ENCODE measurements at places on chromosomes 6 and 20.

- DNase-seq = no peak
Observed at GRCh38 chr6:108732091-108732870, 115.9 kb upstream of the ARMC2 start.

GRCh38 chr6:128327890-128328289 is 192.5 kb downstream of the PTPRK start:
- DNase-seq = no peak

GRCh38 chr6:111499269-111499793 is 16.3 kb upstream of the REV3L start:
- DNase-seq = no peak

DNA sequence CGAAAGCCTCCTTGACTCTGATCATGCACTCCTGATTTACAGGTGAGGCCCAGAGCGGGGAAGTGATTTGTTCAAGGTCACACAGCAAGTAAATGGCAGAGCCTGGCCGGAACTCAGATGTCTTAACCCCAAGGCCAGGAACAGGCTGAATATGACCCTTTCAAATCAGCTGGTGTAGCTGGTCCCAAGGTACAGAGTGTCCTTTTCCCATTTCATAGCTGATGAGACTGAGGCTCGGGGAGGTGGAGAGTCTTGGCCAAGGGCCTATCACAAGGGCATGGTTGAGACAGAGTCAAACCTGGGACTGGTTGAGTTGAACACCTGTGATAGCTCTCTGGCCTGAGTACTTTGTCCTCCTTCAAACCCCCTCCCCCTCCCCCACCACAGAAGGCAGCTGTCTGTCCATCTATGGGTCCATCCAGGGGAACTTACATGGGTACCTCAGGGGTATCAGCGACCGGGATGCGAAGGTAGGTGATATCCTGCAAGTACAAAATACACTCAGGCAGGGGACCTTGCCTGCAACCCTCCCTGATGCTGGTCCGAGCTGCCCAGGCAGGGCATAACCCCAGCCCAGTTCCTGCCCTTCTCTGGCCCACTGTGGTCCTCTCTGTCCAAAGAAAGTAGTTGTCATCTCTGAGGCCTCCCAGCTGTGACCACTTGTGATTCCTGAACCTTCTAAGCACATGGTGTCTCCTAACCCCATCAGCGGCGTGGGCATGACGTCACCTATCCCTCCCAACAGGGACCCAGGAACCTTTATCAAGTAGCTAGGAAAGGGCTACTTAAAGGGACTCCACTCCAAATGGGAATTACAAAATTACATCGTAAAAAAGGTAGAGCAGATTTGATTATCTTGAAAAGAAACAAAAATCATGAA is 5.6 kb downstream of the DUSP15 start:
- DNase-seq = peak; percentile 11

GRCh38 chr6:159777240-159777904 is 12.0 kb downstream of the TCP1 start:
- DNase-seq = no peak

DNA sequence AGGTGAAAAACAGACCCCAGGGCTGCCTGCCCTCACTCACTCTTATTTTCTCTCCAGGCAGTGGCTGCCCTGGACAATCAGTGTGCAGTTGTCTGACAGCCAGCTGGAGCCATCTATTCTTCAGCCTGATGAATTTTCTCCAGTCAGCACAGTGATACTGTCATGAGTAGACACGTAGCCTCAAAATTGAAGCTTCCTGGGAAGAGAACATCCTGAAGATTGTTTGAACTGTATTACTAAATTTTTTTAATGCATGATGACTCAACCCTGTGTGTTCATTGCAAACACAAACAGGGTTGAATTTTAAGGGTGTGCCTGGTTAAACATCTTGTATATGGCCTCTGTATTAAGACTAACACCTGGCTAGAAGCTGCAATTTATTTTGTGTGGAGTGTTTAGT is 49.8 kb upstream of the STXBP5 start:
- no peak for DNase-seq

- no peak for DNase-seq
Observed at GRCh38 chr20:17460119-17460518, 71.1 kb downstream of the BFSP1 start.

GRCh38 chr6:66556936-66557335 is 849.9 kb upstream of the EYS start:
- no peak for DNase-seq

DNA sequence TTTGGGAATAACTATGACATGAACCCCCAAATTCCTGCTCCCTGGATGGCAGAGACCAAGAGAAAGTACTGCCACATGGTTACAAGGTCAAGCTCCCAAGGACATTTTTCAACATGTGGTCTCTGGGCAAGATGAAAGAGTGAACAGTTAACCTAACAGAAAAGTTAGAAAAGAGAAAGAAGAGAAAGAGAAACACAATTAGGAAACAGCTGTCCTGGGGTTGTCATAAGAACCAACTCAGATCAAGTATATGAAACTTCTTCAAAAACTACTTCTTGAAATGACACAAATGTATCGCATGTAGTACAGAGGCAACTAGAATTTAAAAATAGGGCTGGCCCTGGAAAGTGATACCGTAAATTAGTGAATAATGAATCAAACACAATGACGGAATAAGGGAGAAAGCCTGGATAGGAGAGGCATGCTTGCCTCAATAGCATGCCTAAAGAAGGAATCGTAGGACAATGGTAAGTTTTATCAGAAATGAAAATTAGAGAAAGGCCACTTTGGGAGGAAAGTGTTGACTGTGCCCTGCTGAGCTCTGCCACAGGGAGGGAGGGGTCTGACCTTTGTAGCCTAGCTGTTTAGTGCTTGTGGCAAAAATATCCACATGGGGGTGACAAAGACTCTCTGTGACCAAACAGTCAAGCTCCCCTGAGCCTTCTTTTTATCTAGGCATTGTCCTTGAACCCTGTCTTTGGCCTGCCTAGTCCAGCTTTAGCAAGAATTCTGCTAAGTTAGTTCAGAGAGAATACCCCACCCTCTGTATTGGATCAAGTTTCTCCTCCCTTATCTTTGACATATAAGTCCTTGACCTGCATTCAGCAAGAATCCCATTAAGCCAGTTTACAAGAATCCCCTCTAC is 4.3 kb upstream of the DCBLD1 start:
- no peak for DNase-seq

- no peak for DNase-seq
Observed at GRCh38 chr6:159957071-159957673, 11.7 kb upstream of the IGF2R start.

DNA sequence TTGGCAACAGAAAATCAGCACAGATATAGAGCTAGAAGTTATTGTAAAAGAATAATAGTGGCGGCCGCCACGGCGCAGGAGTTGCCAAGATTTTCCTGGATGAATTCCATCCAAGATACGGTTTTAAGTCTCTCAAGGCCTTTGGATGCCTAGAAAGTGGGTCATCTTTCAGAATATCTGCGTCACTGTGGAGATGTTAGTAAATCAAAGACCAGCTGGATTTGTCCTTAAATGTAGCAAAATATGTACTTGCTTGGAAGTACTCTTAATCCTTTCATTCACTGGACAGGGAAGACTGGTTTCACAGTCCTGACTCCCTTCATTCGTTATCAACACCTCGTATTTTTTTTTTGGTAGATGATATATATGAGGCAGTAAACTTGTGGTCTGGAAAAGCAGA is 83.0 kb downstream of the SLC22A3 start:
- peak; percentile 87 for DNase-seq

DNA sequence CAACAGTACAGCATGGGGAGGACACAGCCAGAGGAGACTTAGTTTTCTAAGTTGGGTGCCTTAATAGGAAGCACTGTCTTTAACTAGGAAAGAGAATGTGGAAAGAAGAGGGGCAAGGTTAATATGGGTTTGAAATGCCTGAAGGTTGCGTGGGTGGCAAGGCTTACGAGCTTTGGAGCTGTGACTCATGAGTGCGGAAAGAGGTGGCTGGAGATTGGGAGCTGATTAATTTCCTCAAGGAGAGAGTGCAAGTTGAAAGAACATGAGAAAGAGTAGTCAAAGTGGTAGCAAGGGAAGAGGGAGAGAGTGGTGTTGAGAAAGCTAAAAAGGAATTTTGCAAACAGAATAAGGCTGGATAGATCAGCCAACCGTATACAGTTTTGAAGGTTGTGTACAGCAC is 315.1 kb upstream of the PRND start:
- DNase-seq = no peak

- DNase-seq = no peak
Observed at GRCh38 chr20:45087097-45087790, 13.7 kb downstream of the KCNS1 start.

- DNase-seq = peak; percentile 66
Observed at GRCh38 chr6:159788753-159789376, 537 bp downstream of the TCP1 start.

DNA sequence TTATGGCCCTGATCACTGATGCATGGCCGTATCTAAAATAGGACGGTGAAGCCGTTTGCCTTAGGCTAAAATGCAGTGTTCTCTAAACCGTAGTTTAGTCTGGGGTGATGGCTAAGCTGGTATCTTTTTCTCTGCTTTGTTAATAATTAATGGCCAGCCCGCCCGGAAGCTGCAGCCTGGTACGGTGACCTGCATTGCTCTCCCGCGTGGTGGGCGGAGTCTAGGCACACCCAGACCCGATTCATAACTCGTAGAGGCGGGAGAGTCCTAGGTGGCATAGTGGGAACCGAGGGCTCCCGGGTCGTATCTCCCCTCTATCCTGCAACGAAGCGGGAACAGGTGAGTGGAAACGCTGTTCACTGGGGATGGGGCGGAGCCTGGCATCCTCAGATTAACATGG is 5.5 kb downstream of the CDH4 start:
- no peak for DNase-seq

DNA sequence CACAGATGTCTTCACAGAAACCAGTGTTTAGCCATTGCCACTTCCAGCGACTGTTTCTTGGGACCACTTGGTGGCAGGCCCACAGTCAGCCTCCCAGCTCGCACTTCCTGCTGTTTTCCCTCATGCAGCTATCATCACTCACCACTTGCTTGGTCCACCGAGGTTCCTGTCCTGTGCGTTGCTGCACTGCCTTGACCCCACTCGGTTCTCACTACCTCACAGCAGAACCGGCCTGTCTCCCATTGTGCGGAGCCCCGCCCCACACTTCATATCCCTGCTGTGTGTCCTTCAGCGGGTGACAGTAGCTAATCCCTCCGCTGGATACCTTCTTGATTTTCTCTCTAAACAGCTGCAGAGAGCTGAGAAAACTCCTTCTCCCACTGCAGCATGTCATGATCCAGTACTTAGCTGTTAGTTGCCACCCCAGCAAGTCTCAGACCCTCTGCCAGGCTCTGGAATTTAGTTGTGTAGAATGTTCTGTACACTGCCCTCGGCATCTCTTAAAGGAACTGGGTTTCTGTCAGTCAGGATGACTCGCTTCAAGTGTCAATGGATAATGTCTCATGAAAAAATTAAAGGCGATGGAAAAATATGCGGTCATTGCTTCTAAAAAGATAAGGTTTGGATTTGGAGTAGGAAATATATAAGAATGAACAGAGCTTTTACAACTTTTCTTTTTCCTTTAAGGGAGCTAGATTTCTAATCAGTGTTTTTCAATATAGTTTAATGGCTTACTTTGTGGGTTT is 208.0 kb downstream of the FARS2 start:
- no peak for DNase-seq

DNA sequence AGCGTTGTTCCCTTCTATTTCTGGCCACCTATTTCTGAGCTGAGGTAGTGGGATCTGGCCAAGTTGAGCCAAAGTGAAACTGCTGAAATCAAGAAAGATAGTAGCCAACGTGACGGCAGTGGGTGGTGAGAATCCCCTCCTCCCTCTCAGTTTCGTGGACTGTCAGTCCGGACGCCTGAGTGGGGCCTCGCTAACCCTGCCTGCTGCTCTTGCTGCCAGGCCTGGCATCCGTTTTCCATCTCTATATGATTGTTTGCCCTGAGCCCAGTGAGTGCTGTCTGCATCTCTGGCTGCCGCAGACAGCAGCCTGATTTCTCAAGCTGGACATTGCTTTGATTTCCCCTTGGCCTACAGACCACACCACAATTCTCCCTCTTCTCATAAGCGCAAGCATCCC is 23.5 kb upstream of the PAX1 start:
- no peak for DNase-seq

DNA sequence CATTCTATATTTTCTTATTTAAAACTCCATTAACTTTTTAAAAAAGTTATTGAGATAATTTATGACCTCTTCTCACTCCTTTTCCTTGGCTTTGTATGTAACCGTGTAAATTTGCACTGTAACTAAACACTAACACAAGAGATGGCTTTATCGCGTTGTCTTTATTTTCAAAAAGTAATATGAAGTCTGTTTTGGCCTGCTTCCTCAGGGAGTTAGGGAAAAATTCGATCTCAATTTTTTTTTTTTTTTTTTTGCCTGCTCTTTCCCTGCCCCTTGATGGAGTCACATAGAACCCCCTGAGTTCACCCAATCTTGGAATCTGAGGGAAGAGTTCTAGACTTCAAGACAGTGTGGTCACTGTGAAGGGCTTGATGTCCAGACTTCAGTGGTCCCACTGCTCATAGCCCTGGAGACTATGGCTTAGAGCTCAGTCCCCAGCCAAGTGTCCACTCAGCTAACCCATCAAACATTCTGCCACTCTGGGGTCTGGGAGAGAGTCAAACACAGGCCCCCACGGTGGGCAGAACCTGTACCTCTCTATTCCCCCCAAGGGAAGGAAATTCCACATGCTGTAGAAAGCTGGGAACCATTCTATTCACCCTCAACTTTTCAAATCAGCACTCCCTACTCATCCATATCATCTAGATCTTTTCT is 15.7 kb upstream of the TBC1D22B start:
- DNase-seq = no peak

DNA sequence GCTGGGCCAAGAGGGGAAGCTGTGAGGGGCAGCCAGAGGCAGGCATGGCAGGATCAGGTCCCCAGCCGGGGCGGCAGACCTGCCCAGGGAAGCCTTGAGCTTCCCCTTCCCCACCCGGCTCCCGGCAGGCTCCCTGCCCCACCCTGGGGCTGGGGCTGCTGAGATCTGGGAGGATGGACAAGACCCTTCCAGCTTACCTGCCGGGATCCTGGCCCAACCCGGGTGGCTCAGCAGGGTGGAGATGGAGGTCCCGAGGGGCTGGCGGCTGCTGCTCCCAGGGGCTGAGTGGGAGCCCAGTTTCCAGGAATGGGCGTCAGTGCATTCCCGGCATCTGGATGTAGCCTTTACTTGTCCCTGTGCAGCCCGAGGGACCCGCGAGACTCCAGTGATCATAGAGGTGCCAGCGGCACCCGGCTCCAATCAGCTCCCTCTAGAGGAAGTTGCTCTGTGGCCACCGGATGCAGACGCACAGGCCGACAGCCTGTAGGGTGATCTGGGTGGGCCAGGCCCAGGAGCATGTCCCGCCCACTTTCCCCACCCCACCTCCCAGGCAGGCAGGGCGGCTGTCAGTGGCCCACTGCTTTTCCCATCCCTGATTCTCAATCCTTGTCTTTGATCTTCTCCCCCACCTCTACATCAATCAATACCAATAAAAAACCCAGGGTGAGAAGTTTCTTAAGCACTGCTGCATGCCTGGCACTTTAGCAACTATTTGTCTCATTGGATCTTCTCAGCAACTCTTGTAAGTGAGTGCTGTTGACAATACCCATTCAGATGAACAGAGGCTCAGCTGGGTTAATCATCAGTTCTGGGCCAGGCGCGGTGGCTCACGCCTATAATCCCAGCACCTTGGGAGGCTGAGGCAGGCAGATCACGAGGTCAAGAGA is at the start of gene BAK1:
TSS of gene BAK1 (minus strand) at position 449 of the 887 bp plus-strand sequence. CDS start 2,672 bp downstream, outside the sequence.
- DNase-seq = peak; percentile 94

GRCh38 chr6:45619994-45620471 is 242.3 kb upstream of the SUPT3H start:
- DNase-seq = no peak
